ENCODE measurements at places on chromosomes 7 and 10.
A peak's percentile ranks its signal among the peaks of the same experiment; 100 is the strongest.

GRCh38 chr10:31005895-31006294, 25.8 kb downstream of the ZNF438 start:
- DNase-seq: no peak

DNA sequence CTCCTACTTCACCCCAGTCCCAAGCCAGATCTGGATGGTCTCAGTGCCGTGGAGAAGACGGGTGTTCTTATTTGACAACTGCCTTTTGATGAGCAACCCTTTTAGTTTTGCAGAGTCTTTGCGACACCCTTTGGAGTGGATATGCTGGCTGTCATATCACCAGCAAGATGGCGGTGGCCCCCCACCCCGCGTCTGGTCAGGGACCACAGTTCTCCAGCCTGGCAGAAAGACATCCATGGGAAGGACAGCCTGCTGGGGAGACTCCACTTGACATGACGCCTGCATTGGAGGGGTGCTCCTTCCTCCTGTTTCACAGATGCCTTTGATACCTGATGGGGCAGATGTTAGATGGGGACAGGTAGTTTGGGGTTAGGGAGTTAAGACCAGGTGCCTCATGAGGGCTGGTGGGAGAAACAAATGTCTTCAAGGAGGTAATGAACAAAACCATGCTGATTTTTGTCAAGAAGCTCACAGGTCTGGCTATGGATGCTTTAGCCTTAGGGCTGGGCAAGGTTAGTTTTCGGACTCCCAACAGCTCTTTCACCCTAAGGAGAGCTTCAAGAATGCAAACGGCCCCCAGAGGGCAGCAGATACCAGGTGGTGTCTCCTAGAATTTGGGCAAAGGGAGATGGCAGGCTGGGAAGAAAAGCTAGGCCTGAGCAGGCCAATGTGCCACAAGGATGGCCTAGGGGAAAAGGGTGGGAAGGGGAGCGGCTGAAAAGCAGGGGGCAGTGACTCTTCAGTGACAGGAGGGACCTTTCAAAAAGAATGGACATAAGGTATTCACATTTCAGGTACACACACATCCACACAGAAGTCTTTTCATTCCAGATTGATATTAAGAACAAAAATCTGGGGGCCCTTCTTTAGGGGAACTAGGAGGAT, 95.2 kb downstream of the CLEC2L start:
- peak; percentile 39 for DNase-seq

- DNase-seq: no peak
Measured at GRCh38 chr7:101939136-101939695, 121.8 kb downstream of the CUX1 start.

DNA sequence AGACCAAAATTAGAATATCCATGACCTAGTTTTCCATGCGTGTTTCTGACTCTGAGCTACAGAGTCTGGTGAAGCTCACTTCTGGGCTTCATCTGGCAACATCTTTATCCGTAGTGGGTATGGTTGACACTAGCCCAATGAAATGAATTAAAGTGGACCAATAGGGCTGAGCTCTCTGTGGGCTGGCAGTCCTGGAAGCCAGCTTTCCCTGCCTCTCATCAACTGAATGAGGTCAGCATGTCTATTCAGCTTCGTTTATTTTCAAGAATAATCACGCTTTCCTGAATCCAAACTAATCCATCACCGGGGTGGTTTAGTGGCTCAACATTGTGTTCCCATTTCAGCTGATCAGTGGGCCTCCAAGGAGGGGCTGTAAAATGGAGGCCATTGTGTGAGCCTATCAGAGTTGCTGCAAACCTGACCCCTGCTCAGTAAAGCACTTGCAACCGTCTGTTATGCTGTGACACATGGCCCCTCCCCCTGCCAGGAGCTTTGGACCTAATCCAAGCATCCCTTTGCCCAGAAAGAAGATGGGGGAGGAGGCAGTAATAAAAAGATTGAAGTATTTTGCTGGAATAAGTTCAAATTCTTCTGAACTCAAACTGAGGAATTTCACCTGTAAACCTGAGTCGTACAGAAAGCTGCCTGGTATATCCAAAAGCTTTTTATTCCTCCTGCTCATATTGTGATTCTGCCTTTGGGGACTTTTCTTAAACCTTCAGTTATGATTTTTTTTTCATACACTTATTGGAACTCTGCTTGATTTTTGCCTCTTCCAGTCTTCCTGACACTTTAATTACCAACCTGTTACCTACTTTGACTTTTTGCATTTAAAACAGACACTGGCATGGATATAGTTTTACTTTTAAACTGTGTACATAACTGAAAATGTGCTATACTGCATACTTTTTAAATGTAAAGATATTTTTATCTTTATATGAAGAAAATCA, 35.5 kb downstream of the CAV1 start:
- no peak for DNase-seq

DNA sequence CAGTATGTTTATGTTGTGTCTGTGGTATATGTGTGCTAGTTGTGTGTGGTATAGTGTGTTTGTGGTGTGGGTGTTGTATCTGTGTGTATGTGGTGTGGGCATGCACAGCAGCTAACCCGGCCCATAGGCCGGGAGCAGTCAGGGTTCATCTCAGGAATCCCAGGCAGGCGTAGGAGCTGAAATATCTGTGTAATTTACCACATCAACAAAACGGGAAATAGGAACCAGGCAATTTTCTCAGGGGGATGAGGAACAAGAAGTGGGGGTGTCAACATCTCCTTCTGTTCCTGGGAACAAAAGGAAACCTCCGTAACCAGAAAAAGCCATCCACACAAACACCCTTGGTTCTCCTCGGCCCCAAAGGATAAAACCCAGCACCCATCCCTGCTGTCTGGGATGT, 24.5 kb upstream of the ZNF488 start:
- DNase-seq: no peak

DNA sequence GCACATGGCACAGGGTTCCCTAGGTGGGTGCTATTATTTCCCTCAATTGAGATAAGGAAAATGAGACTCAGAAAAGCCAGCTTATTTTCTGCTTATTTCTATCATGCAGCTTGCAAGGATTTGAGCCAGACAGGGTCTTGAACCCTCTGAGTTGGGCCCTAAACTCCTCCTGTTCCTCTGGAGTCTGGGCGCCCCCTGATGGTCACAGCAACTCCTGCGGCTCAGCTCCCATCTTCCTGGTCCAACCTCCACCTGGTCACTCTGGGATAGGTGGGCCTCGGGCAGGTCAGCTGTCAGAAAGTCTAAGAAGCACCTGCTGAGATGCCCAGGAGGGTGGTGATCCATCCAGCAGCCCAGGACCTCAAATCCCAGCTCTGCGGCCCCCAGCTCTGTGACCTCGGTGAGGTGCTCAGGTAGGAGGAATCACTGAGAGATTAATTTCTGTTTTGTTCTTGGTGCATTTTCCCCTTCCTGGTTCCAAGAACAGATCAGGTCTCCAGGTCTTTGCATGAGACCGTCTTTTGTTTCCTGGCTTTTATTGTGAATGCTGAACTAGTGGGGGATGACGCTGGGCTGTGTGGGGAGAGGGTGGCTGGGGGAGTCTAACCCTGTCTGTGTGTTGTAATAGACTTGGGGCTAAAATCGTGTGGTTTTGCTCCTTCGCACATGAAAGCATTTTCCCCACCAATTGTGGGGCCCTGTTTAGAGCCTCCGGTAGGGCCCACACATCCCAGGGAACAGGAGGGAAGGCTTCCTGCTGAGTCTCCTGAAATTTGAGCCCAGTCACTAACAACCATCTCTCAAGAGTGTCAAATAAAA, 32.8 kb downstream of the TMEM130 start:
- DNase-seq: peak; percentile 74

- no peak for DNase-seq
Measured at GRCh38 chr10:19819419-19820033, 3.3 kb downstream of the PLXDC2 start.

DNA sequence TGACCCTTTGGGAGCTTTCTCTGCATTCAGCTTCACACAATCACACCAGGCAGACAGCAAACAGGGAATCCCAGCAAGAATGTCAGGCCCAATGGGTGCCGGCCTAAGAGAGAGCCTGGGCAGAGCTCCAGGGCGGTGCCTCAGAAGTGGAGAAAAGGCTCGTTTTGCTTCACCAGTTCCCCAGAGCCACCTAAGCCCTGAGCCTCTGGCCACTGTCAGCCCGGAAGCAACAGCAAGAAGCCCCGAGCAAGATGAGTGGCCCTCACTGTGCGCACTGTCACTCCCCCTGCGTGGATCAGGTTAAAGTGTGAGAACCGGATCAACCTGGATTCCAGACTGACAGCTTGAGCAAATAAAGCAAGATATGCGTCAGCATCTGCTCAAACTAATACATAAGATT, 14.7 kb downstream of the CNPY1 start:
- DNase-seq: no peak

Data from NCI-H2107 (cell line).